ENCODE measurements at places on chromosomes 16 and 17. TPM values are rescaled to one million over a fixed set of nuclear protein-coding genes. Genes with fewer than 3 reads are reported as not detected.
A peak's percentile ranks its signal among the peaks of the same experiment; 100 is the strongest.

DNA sequence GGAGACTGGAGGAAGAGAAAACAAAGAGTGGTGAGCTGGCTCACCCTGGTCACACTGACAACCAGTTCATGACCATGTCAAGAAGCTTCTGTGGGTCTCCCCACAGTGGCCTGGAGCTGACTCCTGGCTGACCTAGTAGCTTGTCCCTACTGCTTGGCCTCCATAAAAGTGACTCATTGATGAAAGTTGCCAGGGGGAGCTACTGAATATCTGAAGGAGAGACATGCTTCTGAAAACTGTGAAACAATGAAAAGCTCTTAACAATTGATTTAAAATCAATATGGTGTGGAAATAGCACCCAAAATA, 22.0 kb downstream of the SMPD3 start:
- peak; percentile 51 for ATAC-seq

DNA sequence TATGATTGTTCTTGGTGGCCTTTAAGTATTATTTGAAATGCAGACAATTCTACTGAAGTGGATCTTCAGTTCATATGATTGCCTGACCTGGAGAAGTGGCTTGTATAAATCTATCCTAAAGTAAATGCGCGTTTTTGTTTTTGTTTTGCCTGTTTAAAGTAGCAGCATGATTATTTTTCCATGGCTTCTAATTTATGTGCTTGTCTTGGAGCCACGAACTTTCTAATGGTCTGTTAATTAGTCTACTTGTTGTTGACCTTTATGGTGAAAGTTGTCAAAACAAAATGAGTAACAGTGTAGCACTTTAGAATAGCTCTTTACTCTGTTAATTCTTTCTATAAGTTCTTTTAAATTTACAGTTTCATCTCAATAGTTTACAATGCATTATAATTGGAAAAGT, 1.7 kb downstream of the PRKAR1A start:
- no peak for ATAC-seq

DNA sequence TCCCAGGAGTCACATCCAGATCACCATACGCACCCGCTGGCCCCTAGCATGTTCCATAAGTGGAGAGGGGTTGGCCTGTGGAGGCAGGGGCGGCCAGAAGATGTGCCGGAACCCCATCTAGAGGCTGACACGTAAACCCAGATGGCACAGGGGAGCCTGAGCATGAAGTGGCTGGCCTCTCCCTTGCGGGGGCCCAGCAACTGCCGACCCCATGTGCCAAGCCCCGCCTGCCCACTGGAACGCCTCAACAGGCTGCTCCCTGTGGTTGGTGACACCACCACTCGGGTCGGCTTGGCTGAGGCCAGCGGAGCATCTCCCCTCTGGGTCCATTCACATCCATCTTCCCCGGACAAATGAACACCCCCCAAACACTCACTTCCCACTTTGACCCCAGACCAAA, 9.5 kb downstream of the BCAR1 start:
- no peak for ATAC-seq

GRCh38 chr16:66621973-66622372, 17.5 kb downstream of the CMTM3 start:
- ATAC-seq = no peak

GRCh38 chr17:47902039-47902744, 6.2 kb downstream of the SP2 start:
- no peak for ATAC-seq

- ATAC-seq = no peak
These were observed 563.9 kb downstream of the TMEM114 start for GRCh38 chr16:8026450-8026849.

DNA sequence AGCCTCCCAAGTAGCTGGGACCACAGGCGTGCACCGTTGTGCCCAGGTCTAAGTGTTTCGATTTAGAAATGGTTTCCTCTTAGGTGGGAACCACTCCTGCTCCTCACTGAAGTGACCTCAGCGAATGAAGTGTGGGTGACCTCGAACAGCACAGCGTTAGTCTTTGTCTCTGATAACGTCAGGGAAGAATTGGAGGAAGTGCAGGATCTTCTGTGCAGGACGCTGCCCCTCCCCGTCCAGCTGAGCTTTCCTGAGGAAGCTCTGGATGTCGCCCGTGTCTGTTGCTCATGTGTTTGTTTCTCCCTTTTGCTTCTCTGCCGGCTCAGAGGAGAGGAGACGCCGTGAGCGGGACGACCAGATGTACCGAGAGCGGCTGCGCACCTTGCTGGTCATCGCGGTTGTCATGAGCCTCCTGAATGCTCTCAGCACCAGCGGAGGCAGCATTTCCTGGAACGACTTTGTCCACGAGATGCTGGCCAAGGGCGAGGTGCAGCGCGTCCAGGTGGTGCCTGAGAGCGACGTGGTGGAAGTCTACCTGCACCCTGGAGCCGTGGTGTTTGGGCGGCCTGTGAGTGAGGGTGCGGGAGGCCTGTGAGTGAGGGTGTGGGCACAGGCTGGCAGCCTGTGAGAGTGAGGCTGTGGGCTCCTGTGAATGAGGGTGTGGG, 15.6 kb downstream of the SPG7 start:
- ATAC-seq = no peak

DNA sequence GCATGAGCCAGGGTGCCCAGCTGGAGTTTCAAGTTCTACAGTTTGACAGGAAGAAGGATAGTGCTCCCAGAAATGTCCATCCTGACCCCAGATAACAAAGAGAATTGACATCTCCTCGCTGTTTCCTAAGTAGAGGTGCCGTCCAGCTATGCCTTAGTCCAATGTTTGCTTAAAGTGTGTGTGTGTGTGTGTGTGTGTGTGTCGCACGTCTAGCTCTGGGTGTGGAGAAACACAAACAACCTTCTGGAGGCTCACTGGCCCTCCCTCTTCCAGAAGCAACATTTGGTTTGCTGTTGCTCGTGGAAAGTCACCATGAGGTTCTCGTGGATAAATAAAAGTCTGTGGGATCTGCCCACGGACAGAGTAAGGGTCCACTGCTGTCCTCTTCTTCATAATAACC, 22.1 kb downstream of the EMP2 start:
- ATAC-seq = no peak

DNA sequence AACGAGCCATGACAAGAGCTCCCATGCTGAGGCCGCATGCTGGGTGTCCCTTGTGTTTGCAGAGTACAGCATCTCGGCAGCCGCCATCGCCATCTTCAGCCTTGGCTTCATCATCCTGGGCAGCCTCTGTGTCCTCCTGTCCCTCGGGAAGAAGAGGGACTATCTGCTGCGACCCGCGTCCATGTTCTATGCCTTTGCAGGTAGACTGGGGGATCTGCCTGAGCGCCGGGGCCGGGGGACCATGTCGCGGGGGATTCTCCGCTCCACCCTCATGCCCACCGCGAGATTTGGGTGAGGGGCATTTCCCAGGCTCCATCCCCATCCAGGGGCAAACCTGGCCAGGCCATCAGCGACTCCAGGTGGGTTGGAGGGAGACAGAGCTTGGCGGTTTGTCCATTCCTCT, 10.7 kb downstream of the CACNG1 start:
- ATAC-seq = no peak

DNA sequence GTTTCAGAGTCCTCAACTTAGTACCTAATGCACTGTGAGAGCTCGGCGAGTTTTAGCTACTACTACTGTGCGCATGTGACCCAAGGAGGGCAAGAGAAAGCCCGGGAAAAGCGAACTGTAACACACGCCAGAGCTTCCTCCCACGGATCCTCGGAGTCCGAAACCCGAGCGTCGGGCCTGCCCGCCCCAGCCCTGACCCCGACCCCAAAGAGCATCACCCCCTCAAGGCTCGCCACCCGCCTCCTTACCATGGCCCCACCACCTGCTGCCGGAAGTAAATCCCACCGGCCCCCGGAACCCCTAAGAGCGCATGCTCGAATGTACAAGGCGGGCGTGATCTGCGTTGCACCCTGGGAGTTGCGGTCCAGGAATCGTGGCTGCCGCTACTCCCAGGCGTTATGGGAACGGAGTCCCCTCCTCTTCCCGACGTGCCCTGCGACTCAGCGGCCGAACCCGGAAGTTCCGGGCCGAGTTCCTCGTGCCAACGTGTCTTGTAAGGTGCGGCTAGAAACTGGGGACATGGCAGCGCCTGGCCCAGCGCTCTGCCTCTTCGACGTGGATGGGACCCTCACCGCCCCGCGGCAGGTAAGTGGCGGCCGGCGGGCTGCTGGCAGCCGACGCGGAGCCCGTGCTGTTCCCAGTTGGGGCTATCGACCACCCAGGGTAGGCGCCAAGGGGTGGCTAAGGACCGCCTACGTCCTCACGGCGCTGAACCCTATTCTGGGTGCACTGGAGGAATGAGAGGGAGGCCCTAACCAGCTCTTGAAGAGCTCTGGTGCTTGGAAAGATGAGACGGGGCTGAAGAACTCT, at the start of the genes PMM2 and TMEM186:
Gene PMM2, plus strand, starts transcription at position 476 of the 810 bp plus-strand sequence. Its CDS starts 44 bp downstream, at position 520.
Gene TMEM186, minus strand, starts transcription at position 276 of the 810 bp plus-strand sequence. Its CDS starts 25 bp downstream, at position 251.
- ATAC-seq = peak; percentile 97

DNA sequence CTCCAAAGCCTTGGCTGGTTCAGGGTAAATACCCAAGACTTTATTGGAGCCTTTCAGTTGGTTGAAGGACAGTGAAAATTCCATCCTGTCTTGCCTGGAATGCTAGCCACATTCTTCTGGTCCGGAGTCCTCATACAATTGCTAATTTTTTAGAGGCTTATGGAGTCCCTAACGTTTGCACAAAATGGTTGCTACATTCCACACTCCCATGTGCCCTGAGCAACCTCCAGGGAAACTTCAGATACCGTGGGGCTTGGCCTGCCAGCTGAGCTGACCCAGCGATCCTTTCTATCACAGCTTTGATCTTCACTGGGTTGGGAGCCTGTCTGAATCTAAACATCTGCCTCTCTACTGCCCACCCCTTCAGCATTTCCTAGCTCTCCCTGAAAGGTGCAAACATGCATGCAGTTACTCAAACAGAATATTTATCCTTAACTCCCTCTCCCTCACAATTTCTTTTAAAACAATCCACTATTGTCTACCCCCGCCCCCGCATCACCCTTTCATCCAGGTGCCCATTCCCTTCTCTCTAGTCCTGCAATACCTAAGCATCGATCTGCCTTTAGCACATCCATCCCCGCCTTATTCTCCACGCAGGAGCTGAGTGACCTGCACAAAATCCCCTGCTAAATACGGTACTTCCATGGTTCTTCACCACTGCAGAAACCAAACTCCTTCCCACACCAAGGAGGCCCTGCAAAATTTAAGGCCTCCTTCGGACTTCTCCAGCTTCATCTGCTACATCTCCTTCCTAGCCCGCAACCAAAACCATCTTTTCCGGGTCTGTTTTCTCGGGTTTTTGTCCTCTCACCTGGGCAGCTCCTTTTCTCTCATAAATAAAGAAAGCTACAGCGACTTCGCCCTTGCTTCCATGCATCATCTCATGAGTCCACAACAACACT, 810 bp upstream of the GAN start:
- no peak for ATAC-seq

GRCh38 chr17:74080656-74081582, 122.6 kb upstream of the RPL38 start:
- no peak for ATAC-seq

GRCh38 chr16:85682516-85682915, 6.2 kb downstream of the GINS2 start:
- ATAC-seq = no peak

- ATAC-seq = no peak
These were observed 10.3 kb upstream of the LGALS9 start for GRCh38 chr17:27620721-27621120.

DNA sequence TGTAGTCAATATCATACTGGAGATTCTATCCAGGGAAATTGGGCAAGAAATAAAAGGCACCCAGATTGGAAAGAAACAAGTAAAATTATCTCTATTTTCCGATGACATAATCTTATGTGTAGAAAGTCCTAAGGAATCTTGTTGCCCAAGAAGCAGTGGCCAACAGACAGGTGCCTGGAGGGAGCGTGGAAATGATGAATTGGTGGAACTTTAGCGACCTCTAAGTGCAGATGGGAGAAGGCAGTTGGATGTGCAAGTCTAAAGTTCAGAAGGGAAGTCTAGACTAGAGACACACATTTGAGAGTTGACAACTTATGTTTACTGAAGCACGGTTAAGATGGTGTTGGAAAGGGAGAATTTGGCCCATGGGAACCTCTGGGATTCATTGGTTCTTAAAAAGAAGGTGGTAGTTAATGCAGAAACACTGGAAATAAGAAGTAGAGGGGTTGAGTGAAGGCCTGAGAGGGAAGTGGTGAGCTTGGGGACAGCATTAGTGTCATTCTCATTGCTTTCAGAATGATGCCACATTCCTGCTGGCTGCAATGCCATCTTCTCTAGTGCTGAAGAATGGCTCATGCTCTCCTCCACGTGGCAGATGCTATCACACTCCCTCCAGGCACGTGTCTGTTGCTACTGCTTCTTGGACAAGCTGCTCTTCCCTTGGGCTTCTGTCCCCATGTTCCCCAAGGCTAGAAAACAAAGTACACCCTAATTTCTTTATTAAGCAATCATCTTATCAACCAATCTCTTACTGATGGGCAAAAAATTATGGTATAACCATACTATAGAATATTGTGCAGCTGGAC, 24.0 kb downstream of the TAT start:
- ATAC-seq = no peak

GRCh38 chr17:64240261-64240740, 22.8 kb downstream of the TEX2 start:
- ATAC-seq = peak; percentile 36

DNA sequence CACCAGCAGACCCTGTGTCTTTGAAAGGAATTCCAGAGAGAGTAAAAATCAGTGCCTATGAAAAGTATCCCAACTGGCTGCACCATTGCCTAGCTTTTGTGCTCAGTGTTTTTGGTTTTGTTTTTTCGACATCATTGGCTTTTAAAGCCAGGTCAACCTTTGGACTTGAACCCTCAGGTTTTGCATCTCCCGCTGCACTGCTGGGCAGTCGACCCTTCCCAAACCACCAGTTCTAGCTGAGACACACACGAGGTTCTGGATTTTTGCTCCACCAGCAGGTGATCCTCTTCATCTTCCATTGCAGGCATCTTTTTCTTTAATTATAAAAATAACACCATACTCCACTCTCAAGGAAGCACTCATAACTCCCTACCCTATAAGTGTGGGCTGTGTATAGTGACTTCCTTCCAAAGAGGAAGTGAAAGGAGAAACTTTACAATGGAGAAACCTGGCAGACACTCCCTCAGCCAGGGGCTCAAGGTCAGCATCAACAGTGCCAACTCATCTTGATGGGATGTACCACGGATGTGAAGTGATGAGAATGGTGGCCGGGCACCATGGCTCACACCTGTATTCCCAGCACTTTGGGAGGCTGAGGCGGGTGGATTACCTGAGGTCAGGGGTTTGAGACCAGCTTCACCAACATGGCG, 57.8 kb downstream of the BMERB1 start:
- ATAC-seq = no peak

The CD300LB gene
- not detected for total RNA-seq

The CSH2 gene
- total RNA-seq = not detected

The TPSD1 gene
- not detected for total RNA-seq

The SOST gene
- total RNA-seq = not detected

The CTRL gene
- total RNA-seq = 0.64 TPM

The HS3ST6 gene
- total RNA-seq = 1.4 TPM

The FLYWCH1 gene
- total RNA-seq = 16.4 TPM

The DNAH9 gene
- total RNA-seq = 0.44 TPM

Data from esophagus mucosa (tissue), 1 donor.